Anterior cingulate cortex (tissue), 58 donors: ENCODE measurements at places on chromosomes 13 and 19.
A peak's percentile ranks its signal among the peaks of the same experiment; 100 is the strongest.

GRCh38 chr19:34243876-34244578 is 10.3 kb upstream of the GARRE1 start:
- DNase-seq: no peak

DNA sequence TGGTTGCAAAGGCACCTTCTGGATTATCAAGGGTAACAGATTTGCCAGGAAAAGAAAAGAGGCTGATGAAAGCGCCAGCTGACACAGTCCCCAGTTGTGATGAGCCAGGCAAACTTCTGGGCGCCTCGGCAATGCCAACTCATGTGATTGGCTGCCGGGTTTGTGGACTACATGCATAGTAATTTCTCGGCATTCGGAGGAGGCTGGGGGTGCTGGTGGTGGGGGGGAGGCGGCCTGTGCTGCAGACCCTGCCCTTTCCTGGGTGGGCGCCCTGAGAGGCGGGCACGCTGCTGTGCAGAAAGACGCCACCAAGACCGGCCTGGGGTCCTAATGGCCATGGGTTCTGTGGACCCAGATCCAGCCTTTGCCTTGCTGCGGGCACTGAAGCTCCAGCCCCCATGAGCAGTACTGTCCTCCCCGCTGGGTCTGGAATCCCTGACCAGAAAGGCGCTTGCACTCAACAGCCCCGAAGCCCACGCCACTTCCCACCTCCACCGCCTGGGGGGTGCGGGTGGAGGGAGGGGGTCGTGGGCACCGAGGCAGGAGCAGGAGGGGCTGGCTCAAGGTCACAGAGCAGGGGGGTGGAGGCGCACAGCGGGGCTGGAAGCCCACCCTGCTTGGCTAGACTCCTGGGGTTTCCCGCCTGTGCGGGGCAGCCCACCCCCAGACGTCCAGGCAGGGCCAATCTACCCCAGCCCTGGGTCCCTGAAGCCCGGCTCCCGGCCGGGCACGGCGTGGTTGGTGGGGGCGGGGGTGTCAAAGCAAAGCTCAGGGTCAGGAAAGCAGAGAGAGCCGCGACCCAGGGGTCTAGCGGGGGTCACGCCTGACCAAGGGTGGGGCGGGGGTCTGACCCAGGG is 1.0 kb downstream of the DIRAS1 start:
- DNase-seq: peak; percentile 39

- no peak for DNase-seq
Measured at GRCh38 chr13:82439159-82439904, 1442.9 kb downstream of the SLITRK1 start.

DNA sequence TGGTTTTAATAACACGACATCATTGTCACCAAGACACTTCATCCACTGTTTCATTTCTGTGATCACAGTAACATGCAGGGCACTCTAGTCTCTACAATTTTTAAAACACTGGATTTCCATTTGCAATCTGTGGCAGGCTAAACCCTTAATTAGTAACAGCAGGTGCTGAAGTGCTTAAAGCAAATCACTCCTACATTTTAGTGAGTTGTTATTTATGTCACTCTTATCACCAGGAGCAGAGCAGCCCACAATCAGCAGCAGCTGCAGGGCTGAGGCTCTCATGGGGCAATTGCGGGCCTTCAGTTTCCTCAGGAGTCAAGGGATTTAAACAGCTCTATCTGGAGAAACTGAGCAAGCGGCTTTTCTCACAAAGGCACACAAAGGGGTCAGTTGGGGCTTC is 1.6 kb downstream of the SOHLH2 start:
- DNase-seq: no peak

DNA sequence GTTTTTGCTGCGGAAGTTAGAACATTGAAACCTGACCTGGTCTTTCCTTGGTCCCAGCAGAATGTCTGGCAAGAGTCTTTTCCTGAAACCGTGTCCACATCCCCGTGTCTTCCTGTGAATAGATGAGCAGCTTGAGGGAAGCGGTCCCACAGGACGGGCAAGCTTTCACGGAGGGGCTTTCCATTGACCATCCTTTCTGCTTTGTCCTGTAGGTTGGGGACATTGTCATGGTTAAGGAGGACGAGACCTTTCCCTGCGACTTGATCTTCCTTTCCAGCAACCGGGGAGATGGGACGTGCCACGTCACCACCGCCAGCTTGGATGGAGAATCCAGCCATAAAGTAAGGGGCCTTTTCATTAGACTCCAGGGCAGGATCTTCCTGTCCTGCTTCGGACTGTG is 126.0 kb downstream of the ATP11A start:
- DNase-seq: no peak

DNA sequence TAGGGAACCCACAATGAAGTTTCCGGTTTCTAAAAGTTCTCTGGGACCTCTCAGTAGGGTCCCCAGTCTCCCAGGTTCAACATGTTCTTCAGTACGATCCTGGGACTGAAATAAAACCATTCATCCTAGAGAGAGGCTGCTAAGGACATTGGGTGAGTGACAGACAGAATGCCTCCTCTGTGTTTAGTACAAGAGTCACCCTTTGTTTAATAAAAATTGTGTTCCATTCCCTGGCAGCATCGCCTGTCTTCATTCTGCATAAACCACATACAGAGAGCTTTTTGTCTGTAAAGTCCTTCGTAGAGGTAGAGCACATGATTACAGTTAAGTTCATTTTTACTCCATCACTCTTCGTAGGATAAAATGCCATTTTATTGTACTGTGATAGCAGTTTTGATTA is 95.3 kb upstream of the GPR12 start:
- no peak for DNase-seq

DNA sequence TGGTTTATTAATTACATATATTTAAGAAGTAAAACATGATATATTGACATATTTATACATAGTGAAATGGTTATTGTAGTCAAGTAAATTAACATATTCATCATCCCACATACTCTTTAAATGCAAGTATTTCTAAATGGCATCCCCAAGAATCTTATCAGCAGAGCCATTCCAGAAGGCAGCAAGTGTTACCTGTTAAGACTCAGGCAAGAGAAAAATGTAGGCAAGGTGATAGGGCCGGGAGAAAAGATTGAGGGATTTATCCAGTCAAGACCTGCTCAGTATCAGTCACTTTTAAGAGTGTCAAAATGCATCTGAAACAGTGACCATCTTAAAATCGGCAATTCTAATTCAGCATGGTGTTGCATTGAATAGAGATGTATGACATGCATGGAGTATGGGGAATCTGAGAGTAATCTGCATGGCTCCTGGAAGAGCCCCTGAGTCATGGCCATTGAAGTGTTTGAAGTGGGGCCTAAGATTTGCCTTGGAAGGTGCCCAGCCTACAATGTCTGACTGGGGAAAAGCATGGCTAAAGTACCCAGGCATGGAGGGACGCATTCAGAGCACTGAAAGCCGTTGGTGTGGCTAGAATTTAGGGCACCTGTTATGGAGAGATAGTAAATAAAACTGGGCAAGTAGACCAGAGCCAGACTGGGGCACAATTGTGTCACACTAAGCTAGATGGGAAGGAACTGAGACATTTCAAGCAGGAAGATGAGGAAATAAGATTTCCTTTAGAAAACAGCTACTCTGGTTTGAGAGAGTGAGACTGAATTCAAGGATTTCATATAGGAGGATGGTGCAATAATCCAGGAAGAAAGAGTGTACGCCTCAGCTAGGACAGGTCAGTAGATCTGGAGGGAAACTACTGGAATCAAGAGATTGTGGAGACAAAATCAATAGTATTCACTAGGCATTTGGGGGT is 25.0 kb upstream of the C1QTNF9B start:
- DNase-seq: no peak

DNA sequence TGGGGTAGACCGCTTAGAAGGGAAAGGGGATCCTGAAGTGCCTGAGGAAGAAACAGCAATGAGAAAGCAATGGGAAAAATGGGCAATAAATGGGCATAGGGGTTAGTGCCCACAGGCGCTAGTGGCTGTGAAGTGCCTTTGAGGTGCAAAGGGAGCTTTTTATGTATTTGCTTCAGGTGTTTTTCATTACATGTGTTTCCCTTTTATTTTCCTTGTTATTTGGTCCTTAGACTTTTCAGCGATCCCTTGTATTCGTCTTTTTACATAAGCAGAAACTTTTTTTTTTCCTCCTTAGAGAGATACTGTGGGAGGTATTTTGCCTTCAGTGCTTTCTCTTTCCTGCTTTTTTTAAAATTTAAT is 19.6 kb downstream of the NFIX start:
- no peak for DNase-seq

- no peak for DNase-seq
Measured at GRCh38 chr13:43221611-43222010, 198.2 kb downstream of the DNAJC15 start.

DNA sequence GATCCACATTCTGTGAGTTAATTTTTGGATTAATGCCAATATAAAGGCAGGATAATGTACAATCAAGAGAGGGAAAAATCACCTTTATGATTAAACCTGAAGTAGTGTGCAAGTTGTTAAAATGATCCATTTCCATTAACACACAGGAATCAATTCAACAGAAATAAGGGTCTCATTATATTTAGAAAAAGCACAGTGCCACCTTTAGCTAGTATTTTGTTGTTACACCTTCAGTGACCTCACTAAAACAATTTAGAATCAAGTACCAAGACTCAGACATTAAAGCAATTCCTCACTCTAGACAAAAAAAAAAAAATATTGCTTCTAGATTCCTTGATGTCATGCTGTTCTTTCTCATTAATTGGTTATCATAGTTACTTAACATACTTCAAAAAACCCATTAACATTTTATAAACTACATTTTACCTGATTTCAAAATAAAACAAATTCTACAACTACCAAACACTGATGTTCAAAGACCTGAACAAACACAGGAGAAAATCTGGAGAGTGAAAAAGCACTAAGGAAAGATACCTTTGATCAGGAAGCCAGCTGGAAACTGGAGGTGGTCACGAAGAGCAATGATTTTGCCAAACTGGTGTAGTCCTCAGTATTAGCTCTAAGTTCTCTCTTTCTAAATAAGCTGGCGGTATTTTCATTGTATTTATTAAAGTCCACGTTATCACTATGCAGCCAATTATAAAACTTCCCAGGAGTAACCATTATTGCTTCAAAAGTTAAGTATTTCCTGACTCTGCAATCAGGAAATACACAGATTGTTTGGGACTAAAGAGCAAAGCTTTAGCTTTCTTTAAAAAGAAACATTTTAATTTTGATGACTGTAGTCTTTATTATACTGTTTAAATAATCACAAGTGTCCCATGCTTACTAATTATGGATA is 115.3 kb downstream of the TBC1D4 start:
- no peak for DNase-seq

- DNase-seq: no peak
Measured at GRCh38 chr19:13013649-13014048, 18.4 kb downstream of the NFIX start.

GRCh38 chr19:46610851-46611770 is 10.0 kb downstream of the CALM3 start:
- DNase-seq: no peak

- DNase-seq: no peak
Measured at GRCh38 chr19:35470128-35470527, 20.1 kb downstream of the KRTDAP start.

DNA sequence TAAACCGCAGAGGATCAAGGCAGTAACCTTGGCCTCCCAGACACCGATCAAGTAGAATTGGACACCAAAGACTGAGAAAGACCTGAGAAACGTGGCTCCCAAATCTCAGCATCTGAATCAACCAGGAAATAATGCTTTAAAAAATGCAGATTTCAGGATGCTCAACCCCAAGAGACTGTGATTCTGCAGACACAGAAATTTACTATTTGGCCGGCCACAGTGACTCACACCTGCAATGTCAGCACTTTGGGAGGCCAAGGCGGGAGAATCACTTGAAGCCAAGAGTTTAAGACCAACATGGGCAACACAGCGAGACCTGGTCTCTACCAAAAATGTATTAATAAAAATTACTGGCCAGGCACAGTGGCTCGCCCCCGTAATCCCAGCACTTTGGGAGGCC is 6.2 kb downstream of the ABCC4 start:
- no peak for DNase-seq

DNA sequence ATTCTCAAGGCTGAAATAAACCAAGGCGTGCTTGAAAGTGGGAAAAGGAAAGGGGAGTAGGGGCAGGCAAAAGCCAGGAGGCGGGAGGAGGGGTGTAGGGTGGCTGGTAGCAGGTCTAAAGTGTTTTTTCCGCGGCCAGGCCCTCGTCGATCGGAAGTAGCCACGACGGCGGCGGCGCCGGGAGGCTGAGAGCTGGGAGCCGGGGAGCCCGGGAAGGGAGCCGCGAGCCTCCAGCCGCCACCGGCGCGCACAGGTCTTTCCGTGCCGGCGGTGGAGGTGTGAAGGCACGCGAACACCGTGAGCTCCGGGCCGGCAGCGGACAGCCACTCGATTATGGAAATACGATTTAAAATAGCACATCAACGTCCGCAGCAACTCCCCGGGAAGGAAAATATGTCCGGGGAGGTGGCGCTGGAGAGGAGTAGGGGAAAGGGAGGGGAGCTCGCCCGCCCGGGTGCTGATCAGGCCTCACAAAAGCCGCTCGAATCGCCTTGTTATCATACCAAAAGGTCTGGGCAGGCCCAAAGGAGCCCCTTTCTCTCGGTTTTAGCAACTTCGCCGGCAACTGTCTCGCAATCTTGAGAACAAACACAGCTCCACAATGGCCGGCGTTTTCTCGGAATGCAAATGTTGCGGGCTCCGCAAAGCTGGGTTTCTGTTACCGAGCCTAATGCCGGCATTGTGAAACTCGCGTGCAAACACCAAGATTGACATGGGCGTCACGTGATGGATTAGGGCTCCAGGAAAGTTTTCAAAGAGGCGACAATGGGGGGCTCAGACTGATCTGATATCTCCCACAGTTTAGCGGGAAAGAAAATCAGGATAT is 2.9 kb upstream of the PCDH8 start:
- DNase-seq: no peak

GRCh38 chr13:90627813-90628212 is 719.7 kb upstream of the MIR17HG start:
- no peak for DNase-seq

- no peak for DNase-seq
Measured at GRCh38 chr19:6676288-6676687, 6.3 kb upstream of the TNFSF14 start.

GRCh38 chr13:101626925-101627555 is 174.6 kb downstream of the ITGBL1 start:
- DNase-seq: no peak

DNA sequence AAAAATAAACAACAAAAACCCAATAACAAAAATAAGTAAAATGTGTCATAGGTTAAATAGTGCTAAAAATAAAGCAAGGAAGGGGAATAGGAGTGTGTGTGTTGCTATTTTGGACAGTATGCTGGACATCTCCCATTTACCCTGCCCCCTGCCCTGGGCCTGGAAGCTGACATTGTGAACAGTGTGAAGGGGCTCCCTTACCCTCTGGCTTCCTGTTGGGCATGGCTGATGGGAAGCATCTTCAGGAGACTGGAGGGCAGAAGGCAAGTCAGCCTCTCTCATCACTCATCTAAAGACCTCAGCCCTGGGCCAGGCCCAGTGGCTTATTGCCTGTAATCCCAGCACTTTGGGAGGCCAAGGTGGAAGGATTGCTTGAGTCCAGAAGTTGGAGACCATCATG is 26.7 kb downstream of the KCTD15 start:
- DNase-seq: no peak
